ENCODE measurements at places on chromosomes 4 and X.

DNA sequence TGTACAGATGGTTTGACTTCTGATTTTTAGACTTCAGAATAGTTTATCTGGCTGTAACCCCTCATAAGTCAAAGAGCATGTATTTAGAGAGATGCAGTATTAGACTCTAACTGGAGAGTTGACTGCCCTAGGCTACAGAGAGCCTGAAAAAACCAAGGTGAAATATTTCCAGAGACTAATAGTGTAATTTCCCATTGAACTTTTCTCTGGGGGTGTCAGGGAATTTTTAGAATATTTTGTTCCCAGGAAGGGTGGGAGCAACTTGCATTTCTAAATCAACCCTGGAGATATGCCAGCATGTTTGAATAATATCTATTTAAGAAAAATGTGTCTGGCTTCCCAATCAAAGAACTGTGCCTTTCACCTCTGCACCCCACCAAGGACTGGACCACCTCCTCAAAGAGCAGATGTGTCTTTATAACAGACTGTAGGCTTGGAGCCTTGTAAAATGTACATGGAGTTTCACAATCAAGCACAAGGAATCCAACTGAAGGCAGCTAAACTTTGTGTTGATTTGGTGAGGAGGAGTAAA is 2.0 kb downstream of the ANXA3 start:
- no peak for DNase-seq

DNA sequence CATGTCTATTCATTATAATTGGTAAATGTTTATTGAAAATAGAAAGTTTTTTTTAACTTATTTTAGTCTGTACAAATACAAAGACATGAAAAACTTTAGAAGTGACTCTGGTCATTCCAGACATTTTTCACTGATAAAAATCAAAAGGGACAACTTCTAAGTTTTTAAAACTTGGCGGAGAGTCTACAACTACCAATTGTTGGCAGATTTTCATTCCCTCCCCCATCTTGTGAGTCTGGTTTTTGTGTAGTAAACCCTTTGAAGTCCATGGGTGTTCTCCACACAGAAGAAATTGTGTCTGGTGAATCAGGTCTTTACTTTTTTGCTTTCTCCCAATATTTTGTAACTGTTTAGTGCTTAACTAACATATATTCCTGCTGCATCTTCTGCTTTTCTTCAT is 336.5 kb downstream of the PDGFC start:
- no peak for DNase-seq

- no peak for DNase-seq
Measured at GRCh38 chr4:8702020-8702495, 109.5 kb downstream of the CPZ start.

DNA sequence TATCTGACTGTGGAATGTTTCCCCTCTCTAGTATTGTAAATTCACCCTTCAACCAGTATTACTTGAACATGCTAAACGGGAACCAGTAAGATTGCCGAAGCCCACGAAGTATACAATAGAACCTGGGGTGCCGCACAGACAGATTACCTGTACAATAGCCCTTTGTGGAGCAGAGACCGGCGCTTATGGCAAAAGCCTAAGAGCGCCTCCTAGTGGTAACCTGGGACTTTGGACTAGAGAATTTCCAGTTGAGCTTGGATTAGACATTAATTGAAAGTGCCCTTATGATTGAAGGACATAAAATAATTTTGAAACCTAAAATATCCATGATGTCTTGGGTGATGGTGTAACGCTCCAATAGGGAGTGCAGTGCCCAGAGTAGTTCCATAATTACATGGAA is 14.1 kb downstream of the ZNF157 start:
- DNase-seq = no peak

DNA sequence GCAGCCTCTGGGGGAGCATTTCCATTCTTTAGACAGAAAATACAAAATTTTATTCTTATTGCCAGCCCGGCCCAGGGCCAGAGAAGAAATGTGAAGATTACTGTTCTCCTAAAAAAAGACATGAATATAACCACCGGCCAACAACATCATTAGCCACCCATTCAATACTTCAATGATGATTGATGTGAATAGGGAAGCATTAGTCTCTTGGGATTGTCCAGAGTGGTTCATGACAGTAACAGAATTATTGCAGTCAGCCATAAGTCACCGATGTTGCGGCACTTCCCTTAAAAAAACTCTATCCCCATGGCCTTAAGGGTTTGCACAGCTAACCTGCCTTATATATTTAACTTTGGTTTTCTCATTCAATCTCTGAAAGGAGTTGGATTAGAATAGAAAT is 418.7 kb downstream of the CENPC start:
- no peak for DNase-seq

- DNase-seq = no peak
Measured at GRCh38 chrX:479273-479981, 92.7 kb upstream of the PPP2R3B start.

DNA sequence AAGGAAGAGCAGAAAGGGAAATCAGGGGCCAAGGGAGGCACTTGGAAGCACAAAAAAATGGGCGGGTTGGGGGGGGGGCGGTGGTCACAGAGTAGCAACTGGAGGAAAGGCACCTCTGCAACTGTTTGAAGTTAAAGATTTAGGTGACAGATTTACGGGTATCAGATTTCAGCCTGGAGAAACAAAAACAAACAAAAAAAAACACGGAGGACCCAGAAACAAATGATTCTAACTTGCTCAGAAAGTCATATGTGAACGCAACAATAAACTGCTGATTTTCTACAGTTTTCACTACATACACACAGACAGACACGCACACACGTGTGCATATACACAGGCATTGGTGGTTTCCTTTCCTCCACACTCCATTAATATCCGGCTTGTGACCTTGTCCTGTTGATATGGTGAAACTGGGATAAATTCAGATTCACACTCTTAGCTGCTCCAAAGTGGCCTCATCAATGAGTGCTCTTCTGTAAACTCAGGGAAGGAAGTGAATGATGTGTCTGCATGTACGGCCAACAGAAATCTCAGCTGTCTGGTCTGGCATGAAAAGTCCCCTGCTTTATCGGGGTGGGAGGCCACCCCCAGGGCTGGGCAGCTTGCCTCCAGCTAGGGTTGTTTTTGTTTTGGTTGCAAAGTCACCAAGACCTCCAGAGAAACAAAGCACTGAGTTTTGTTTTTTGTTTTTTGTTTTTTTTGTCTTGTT is 54.3 kb downstream of the CHST7 start:
- DNase-seq = no peak

- DNase-seq = peak; percentile 4
Measured at GRCh38 chr4:142307857-142308256, 538.2 kb downstream of the INPP4B start.

- DNase-seq = no peak
Measured at GRCh38 chr4:46818604-46819003, 90.4 kb downstream of the COX7B2 start.

DNA sequence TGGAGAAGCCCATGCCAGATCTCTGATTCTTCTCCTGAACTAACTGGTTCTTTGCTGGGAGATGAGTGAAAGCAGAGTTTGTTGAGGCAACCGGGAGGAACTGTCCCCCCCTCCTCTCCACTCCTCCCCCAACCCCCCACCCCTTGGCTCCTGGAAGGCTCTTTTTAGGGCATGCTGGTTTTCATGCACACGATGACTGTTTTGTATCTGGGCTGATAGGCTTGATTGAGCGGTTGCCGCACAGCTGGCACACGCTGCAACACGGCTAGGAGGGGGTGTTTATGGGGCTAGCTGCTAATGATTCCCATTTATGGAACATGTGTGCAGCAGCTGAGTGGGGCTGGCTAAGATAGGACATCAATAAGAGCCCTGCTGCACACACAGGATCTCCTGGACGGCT is 137.2 kb downstream of the SMIM20 start:
- DNase-seq = no peak

GRCh38 chrX:130669233-130669632 is 233.8 kb downstream of the ENOX2 start:
- DNase-seq = no peak

DNA sequence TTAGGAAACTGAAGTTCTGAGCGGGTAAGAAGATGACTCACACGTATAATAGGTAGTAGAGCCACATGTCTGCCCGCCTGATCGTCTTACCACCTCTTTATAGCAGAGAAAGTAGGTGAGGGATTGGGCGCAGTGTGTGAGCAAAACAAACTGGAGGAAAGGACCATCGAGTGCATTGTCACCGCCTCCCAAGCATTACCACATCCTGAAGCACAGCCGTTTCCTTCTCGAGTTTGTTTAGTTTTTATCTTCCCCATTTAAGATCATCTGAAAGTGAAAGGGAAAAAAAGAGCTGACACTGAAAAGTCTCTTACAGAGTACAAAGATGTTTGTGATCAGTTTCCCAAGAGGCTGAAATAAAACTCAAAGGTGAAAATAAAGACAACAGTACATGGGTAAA is 14.8 kb downstream of the PDK3 start:
- DNase-seq = no peak

- DNase-seq = no peak
Measured at GRCh38 chrX:54891573-54891972, 29.1 kb upstream of the TRO start.

DNA sequence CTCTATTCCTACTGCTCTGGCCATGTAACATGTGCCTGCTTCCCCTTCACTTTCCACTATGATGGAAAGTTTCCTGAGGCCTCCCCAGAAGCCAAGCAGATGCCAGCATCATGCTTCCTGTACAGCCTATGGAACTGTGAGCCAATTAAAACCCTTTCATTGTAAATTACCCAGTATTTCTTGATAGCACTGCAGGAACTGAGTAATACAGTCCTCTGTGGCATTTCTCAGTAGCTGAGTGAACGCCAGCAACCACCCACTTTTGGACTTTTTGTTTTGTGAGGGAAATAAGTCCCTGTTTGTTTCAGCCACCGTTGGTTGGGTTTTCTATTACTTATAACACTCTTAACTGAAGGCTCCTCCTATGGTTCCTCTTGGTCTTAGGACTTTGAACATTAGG is 104.1 kb downstream of the C4orf51 start:
- DNase-seq = no peak

GRCh38 chr4:99436976-99437722 is 2.0 kb upstream of the ADH7 start:
- DNase-seq = no peak

- DNase-seq = no peak
Measured at GRCh38 chr4:153553155-153553818, 87.1 kb downstream of the TMEM131L start.

DNA sequence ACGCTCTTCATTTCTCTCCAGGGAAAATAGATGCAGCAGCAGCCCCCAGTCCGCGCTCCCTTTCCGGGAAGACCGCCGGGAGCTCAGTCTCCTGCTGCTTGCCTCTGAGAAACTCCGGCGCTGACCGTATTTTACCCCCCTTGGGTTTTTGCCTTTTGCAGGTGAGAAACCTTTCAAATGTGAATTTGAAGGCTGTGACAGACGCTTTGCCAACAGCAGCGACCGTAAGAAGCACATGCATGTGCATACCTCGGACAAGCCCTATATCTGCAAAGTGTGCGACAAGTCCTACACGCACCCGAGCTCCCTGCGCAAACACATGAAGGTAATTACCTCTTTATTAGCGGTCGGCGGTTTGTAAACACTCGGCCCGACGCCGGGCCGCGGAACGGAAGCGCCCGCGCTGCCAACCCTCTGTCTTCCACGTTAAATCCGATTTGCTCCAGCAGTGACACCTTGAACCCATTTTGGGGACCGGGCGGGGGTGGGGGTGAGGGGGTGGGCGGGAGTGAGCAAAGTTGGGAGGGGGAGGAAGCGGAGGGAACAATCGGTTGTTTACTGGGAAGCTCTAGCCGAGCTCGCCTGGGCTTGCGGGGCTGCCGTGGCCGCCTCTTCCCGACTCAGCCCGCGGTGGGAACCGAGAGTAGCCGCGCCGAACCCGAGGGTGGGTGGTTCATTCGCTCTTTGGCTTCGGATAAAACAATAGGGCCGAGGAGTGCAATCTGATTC is 3.0 kb downstream of the ZIC3 start:
- no peak for DNase-seq

GRCh38 chr4:42080306-42080705 is 72.1 kb downstream of the BEND4 start:
- no peak for DNase-seq

GRCh38 chrX:138020941-138021340 is 455.0 kb downstream of the ZIC3 start:
- DNase-seq = no peak

GRCh38 chr4:85512446-85513205 is 37.7 kb downstream of the ARHGAP24 start:
- no peak for DNase-seq

- no peak for DNase-seq
Measured at GRCh38 chrX:69618803-69619202, 2.9 kb downstream of the EDA start.

DNA sequence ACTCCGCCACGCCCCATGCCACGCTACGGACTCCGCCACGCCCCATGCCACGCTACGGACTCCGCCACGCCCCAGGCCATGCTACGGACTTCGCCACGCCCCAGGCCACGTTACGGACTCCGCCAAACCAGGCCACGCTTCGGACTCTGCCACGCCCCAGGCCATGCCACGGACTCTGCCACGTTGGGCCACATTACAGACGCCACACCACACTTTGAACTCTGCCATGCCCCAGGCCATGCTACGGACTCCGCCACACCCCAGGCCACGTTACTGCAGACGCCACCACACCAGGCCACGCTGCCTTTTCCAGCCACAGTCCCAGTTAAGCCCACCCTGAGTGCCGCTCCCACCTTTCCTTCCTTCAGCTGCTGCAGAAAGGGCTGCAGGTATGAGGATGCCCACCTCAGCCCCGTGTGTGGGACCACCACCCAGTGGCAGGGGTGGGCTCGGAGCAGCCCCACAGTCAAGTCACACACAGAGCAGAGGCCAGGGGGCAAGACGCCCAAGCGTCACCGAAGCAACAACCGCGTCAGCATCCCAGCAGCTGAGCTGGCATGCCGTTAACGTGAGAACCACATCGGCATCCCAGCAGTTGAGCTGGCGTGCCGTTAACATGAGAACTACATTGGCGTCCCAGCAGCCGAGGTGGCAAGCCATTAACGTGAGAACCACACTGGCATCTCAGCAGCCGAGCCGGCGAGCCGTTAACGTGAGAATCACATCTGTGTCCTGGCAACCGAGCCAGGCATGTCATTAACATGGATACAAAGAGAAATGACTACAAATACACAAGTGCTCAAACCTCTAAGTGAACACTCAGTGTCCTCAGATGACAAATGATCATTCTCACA is 26.4 kb downstream of the GAK start:
- no peak for DNase-seq

DNA sequence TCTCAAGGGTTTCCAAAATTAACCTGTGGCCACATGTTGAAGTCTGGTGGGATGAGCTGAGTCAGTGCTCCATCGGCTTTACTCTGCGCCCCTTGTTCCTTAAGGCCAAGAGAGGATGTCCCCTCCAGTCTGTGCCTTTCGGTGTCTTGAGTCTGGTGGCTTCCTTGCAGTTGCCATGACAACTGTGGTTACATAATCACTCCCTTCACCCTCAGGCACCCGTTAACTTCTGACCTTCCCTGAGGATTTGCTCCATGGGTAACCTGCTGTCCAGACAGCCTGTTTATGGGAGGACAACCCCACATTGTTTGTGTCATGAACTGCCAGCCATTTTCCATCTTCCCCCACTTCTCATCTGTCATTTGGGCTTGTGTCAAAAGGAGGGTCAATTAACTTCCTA is 401.1 kb upstream of the LCORL start:
- no peak for DNase-seq

- DNase-seq = no peak
Measured at GRCh38 chr4:168840392-168840763, 169.7 kb downstream of the CBR4 start.

GRCh38 chr4:150579551-150580234 is 2.3 kb upstream of the MAB21L2 start:
- no peak for DNase-seq
